ENCODE measurements at places on chromosomes 1 and 21.

- no peak for DNase-seq
Measured at GRCh38 chr1:64315402-64315801, 112.0 kb downstream of the UBE2U start.

GRCh38 chr1:203686091-203686632 lies 59.5 kb downstream of the ATP2B4 start:
- no peak for DNase-seq

DNA sequence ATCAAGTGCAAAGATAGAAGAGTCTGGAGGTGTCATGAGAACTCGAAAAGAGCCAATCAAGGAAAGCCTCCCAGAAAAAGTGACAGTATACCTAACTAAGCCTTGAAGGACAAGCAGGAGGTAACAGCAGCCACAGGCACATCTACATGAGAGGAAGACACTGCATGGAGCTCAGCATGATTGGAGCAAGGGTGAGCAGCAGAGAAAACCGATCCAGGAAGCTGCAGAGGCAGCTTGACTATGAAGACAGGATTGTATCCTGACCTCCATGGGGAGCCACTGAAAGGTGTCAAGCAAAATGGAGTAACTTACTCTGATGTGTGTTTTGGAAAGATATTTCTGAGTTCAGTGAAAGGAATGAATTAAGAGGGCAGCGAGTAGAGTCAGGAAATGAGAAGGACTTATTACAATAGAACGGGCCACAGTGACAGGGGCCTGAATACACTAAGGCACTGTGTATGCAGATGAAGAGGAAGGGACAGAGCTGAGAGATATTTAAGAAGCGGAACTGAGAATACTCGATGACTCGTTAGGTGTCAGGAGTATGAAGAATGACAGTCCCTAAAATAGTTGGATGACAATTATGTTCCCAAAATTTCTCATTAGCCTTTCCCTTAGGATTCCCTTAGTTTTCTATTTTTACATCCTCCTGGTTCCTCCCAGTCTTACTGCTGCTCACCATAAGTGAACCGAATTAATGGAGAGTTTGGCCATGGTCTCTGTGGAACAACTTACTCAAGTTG lies 139.3 kb upstream of the NFIA start:
- DNase-seq, result no peak

DNA sequence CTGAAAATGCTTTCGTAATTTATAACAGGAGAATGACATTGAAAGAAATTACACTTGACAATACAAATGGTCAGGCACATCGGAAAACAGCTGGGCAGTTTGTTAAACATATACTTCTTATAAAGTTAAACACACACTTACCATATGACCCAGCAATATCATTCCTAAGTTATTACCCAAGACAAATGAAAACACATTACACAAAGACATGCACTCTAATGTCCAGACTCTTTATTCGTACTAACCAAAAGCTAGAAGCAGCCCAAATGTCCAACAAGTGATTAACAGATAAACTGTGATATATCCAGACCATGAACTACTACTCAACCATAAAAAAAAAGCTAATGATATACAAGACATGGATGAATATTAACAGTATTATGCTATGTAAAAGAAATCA lies 8.5 kb downstream of the AKT3 start:
- no peak for DNase-seq

DNA sequence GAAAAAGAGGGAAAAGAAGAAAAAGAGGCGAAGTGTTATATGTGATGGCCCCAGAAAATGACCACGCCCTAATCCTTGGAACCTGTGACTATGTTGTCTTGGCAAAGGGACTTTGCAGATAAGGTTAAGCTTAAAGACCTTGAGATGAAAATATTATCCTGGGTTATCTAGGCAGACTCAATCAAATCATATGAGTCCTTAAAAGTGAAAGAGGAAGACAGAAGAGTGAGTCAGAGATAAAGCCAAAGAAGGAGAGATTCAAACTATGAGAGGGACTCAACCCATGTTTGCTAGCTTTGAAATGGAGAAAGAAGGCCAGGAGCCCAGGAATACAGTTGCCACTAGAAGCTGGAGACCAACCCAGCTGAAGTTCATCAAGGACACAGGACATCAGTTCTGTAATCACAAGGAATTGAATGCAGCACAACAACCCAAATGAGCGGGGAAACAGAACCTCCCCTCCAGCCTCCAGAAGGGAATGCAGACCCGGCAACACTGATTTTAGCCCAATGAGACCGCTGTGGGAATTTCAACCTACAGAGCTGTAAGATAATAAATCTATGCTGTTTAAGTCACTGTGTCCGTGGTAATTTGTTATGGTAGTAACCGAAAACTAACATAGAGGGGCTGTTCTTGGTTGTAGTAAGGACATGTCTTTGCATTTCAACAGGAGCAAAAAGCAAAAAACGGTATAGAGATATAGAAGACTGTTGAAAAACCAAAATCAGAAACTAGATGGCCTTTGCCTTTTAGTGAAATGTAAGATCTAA lies 4.2 kb upstream of the RGS8 start:
- DNase-seq, result no peak

DNA sequence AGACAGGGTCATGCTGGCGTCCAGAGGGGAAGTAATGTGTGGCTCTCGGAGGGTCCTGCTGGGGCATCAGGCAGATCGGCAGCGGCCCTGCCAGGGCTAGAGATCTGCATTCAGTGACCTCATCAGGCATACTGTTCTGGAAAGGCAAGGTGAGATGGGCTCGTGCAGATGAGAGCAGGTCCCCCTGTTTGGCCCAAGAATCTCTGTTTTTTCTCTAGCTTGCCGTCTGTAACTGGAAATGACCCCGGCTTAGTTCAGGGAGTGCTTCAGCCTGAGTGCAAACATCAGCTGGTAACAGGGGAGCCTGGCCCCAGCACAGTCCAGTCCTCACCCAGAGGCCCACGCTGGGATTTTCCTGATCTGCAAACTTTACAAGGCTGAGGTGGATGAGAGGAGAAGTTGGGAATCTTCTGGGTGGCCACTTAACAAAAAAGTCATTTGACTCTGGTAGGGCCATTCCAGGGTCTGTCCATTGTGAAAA lies 2.1 kb downstream of the FAM163A start:
- no peak for DNase-seq

- DNase-seq, result no peak
Measured at GRCh38 chr1:43893006-43893405, 40.6 kb upstream of the ARTN start.

GRCh38 chr1:188006354-188006753 lies 1177.6 kb downstream of the PLA2G4A start:
- no peak for DNase-seq

- DNase-seq, result no peak
Measured at GRCh38 chr1:100506217-100506616, 31.7 kb upstream of the GPR88 start.

- no peak for DNase-seq
Measured at GRCh38 chr1:185156288-185156853, 382 bp downstream of the TRMT1L start.

DNA sequence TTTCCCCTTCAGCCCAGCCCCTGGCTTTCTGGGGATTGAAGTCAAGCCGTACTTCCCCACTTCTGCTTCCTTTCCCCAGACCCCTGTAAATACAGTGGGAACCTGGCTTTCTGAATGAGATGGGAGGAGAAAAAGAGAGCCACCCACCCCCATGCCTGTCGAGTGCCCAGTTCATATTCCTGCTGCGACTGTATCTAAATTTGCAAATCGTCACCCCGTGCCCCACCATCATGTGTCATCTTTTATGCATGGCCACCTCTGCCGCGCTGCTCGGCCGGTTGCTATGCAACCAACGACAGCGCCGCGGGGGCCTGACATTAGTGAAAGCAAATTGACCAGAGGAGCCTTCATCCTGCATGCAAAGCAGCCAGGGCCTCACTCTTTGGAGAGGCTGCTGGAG lies 143.0 kb downstream of the ELAVL4 start:
- no peak for DNase-seq

DNA sequence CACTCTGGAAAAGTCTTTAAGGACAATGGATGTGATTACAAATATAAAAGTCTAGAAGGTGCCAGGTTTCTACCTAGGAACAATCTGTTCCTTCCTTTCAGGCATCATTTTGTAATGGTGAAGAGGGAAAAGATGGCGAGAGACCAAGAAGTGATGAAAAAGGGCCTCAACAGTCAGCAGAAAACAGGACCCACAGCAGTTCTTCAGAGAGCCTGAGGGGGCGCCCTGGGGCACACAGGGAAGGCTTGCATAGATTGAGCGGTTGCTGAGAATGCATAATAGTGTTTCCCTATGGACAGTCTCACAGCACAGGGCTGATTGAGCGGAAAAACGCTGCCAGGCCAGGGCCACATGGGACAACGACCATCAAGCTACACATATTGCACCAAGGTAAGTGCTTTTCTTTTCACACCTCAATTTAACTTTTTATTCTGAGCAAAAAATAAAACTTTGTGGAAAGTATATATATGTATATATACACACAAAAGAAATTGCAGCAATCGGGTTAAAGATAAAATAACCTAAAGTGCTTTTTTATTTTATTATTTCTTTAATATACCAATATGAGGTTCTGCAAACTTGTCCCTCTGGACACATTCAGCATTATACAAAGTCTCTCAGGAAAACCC lies 3.1 kb upstream of the YRDC start:
- DNase-seq, result peak; percentile 78

- no peak for DNase-seq
Measured at GRCh38 chr1:200867018-200867811, 5.6 kb upstream of the GPR25 start.

GRCh38 chr1:7341145-7341905 lies 429.8 kb upstream of the VAMP3 start:
- DNase-seq, result no peak

DNA sequence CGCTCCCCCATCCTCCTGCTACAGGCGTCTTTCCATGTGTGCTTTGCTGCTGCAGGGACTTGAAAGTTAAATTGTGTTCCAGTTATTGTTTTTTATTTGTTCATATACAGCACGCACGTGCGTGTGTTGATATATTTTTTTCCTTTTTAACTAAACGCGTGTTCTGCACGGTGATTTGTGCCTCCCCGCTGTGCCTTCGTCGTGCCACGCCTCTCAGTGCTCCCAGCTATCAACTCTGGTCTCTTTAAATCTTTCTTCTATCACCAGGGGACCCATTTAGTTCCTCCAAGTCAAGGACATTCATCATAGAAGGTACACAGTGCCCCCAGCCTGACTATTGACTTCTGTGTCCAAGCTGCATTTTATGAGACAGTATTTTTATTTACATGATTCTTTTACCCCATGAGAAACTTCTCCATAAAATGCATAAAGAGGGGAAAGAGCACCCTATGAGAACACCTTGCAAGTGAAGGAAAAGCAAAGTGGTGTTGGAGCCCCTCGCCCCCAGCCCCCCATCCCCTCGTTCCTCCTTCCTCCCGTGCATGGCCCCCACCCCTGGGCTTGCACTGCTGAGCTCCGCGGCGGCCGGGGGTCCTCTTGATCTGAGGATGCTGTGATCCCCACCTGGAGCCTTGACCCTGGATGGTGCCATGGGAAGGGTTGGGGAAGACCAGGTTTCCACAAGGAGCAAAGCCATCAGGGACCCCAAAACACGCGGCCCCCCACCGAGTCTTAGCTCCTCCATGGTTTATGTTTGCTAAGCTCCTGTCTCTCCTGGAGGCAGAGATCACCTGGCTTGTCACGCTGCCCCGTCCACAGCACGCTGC lies 45.5 kb downstream of the KCNAB2 start:
- no peak for DNase-seq

- no peak for DNase-seq
Measured at GRCh38 chr1:226798427-226799411, 59.6 kb upstream of the ITPKB start.

- DNase-seq, result no peak
Measured at GRCh38 chr1:28582248-28582615, 9.8 kb upstream of the RAB42 start.

DNA sequence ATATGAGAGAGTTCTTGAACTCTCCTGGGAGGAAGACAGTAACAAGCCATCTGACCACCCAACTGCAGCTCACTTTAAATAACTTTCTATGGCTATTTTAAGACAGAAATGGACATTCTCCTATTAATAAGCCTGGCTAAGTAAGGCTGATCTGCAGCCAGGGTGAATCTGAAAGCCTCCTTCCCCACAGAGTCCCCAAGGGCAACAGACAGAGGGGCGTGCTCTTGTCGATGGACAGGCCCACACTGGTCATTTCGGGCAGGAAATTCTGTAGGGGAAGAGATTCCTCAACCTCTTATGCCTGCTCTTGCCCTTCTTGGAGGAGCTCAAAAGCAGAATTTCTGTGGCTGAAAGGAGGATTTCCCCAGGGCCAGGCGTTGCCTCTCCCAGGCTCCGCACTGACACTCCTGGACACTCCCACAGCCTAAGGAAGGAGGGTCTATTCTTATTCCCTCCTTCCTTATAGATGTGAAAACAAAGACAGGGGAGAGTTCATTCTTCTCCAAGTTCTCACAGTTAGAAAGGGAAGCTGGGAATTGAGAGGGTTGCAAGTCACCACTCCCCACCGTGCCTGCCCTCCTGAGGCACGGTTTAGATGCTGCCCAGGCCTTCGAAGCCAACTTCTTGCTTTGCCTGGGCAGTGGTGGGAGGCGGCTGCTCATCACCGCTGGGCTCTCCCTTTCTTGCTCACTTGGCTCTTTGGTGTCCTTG lies 17.9 kb upstream of the KANK4 start:
- DNase-seq, result no peak

DNA sequence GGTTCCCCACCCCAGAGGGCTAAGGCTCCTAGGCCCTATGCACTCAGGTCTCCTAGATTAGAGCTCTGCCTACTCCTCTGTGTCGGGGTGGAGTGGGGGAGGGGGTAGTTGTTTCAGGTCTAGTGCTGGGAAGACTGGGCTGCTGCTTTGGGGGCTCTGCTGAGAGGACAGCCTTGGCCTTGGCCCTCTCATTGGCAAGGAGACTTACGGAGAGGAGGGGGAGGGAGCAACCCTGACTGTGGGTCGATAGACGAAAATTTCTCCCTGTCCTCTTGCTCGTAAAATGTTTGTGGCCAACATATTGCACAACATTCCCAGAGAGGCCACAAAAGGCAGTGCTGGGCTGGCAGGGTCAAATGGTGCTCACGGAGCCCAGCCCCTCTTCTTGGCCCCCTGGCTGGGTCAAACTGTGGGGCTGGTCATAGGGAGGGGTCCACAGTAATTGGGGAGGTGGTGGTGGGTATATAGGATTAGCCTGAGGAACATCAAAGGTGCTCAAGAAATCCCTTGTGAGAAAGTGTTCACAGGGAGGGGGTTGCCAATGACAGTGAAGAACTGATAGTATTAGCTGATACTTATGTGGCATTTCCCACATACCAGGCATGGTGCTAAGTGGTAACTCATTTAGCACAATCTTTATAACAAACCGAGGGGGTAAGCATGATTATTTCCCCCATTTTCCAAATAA lies 8.5 kb upstream of the DMBX1 start:
- no peak for DNase-seq

- no peak for DNase-seq
Measured at GRCh38 chr21:31902438-31902837, 29.6 kb downstream of the HUNK start.

- no peak for DNase-seq
Measured at GRCh38 chr1:39269349-39269748, 64.9 kb downstream of the MACF1 start.

GRCh38 chr1:228463559-228464455 lies 23.4 kb upstream of the RNF187 start:
- peak; percentile 58 for DNase-seq

GRCh38 chr1:231053493-231054162 lies 13.6 kb upstream of the FAM89A start:
- DNase-seq, result no peak

GRCh38 chr21:41321908-41322495 lies 5.4 kb downstream of the FAM3B start:
- no peak for DNase-seq

- peak; percentile 92 for DNase-seq
Measured at GRCh38 chr1:224929335-224930237, at the start of gene DNAH14. Gene DNAH14 (plus strand): TSS chr1:224929675. CDS start chr1:224952703, 23,028 bp downstream.
